A549 treated with CORT108297 at 1 μM for 4 hours (cell line): ENCODE measurements at places on chromosomes 5 and 9. TPM values are rescaled to one million over a fixed set of nuclear protein-coding genes. Genes with fewer than 3 reads are reported as not detected.

Gene LCN10
- not detected in 5 replicates for total RNA-seq

Gene B4GALT7
- total RNA-seq: 18.7 to 31.8 TPM (median 29.2 TPM) in 5 replicates

Gene PCDHA6
- 0.03 to 0.07 TPM (median 0.05 TPM) in 4 of 5 replicates, not detected in the other for total RNA-seq

Gene HDAC3
- 46.2 to 54.2 TPM (median 48.7 TPM) in 5 replicates for total RNA-seq
